Activated CD4-positive, alpha-beta memory T cell treated with anti-CD3 and anti-CD28 coated beads for 36 hours (primary cell): ENCODE measurements at places on chromosomes 6 and 20. TPM values are rescaled to one million over a fixed set of nuclear protein-coding genes. Genes with fewer than 3 reads are reported as not detected.
A peak's percentile ranks its signal among the peaks of the same experiment; 100 is the strongest.

OSER1 gene
- 24.2 TPM for total RNA-seq

FBXL4 gene
- 13.8 TPM for total RNA-seq

NNAT gene
- total RNA-seq: 0.48 TPM

SMIM13 gene
- 7.2 TPM for total RNA-seq

C20orf204 gene
- total RNA-seq: 3.1 TPM

ERMARD gene
- total RNA-seq: 24.6 TPM

POM121L2 gene
- total RNA-seq: not detected

- no peaks in the 10 kb centered on the region for H3K4me1 ChIP-seq
- DNase-seq: no peak
- H3K27me3 ChIP-seq: no peaks in the 10 kb centered on the region
- no peaks in the 10 kb centered on the region for H3K36me3 ChIP-seq
- no peak overlapping the region for H3K27ac ChIP-seq
Observed at GRCh38 chr6:164756142-164756541, 553.3 kb downstream of the C6orf118 start.

DNA sequence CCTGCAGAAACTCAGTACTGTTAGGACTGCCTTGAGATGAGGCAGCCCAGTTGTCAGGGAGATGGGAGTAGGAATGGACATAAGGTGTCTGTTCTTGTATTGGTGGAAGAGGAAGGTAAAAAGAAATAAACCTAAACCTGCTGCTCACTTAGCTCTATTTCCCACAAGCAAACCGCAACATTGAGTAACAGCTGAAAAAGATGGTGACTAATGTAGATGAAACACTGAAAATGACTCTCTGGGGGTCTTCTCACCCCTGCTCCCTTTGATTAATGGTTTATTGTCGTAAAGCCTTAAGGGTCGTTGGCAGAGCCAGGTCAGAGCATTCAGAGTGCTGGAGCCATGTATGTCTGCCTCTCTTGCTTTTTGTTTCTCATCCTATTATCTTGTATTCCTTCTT lies 87.5 kb downstream of the FOXO3 start:
- H3K4me1 ChIP-seq: peaks cover 20% of the 10 kb centered on the region
- H3K27ac ChIP-seq: no peak overlapping the region
- no peaks in the 10 kb centered on the region for H3K27me3 ChIP-seq
- no peak for DNase-seq
- peaks cover 2% of the 10 kb centered on the region for H3K36me3 ChIP-seq
- H3K4me3 ChIP-seq: no peak overlapping the region

GRCh38 chr20:46011631-46012482 lies 3.1 kb downstream of the MMP9 start:
- peaks cover 47% of the 10 kb centered on the region for H3K27me3 ChIP-seq
- peaks cover 3% of the 10 kb centered on the region for H3K36me3 ChIP-seq
- no peak overlapping the region for H3K27ac ChIP-seq
- DNase-seq: peak; percentile 74
- peak overlapping the region; percentile 9 for H3K4me3 ChIP-seq

GRCh38 chr20:32130352-32130751 lies 20.8 kb downstream of the TM9SF4 start:
- H3K27me3 ChIP-seq: no peaks in the 10 kb centered on the region
- peaks cover 11% of the 10 kb centered on the region for H3K4me1 ChIP-seq
- DNase-seq: no peak
- H3K4me3 ChIP-seq: no peak overlapping the region
- H3K27ac ChIP-seq: no peak overlapping the region

- peaks cover 5% of the 10 kb centered on the region for H3K27me3 ChIP-seq
- no peak overlapping the region for H3K4me3 ChIP-seq
- H3K4me1 ChIP-seq: no peaks in the 10 kb centered on the region
- H3K27ac ChIP-seq: no peak overlapping the region
Observed at GRCh38 chr20:10642856-10643559, 30.8 kb downstream of the JAG1 start.

DNA sequence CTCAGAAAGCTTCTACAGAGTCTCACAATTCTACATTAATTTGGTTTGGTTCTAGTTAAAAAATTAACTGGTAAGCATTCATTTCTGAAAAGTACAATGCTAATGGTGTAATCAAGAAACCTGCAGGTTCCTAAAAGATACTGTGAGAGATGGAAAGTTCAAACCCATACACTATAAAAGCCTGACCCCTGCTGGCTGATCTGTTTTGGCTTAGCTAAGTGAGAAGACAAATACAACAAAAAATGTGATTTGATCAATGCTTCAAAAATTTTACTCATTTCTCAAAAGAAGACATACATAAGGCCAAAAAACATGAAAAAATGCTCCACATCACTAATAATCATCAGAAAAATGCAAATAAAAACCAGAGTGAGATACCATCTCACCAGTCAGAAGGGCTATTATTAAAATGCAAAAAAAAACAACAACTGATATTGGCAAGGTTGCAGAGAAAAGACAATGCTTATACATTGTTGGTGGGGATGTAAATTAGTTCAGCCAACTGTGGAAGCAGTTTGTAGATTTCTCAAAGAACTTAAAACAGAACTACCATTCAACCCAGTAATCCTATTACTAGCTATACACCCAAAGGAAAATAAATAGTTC lies 102.8 kb downstream of the MOXD1 start:
- no peaks in the 10 kb centered on the region for H3K4me1 ChIP-seq
- peak; percentile 23 for DNase-seq
- no peak overlapping the region for H3K27ac ChIP-seq
- H3K4me3 ChIP-seq: no peak overlapping the region
- no peaks in the 10 kb centered on the region for H3K36me3 ChIP-seq
- H3K27me3 ChIP-seq: peaks cover 13% of the 10 kb centered on the region

DNA sequence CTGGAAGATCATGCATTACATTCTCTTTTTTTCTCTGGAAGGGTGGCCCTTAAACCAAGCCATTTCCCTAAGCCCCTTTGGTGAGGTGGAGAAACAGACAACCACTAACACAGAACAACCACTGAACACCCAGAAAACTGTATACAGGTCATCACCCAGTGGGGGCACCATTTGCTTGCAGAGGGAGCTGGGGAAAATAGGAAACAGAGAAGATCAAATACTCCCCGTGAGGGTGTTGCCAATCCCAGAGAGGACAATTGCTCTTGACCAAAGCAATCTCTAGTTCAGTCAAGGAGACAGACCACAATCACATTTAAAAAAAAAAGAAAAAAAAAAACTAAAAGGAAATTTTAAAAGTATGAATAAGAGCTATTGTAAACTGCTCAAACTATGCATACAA lies 865 bp upstream of the DAAM2 start:
- H3K36me3 ChIP-seq: no peaks in the 10 kb centered on the region
- H3K27me3 ChIP-seq: peaks cover 40% of the 10 kb centered on the region
- no peak overlapping the region for H3K4me3 ChIP-seq
- H3K4me1 ChIP-seq: no peaks in the 10 kb centered on the region
- no peak for DNase-seq
- no peak overlapping the region for H3K27ac ChIP-seq

- H3K36me3 ChIP-seq: no peaks in the 10 kb centered on the region
- no peak overlapping the region for H3K4me3 ChIP-seq
- DNase-seq: no peak
- H3K27me3 ChIP-seq: peaks cover 4% of the 10 kb centered on the region
Observed at GRCh38 chr6:106473812-106474211, 113.3 kb downstream of the CRYBG1 start.

DNA sequence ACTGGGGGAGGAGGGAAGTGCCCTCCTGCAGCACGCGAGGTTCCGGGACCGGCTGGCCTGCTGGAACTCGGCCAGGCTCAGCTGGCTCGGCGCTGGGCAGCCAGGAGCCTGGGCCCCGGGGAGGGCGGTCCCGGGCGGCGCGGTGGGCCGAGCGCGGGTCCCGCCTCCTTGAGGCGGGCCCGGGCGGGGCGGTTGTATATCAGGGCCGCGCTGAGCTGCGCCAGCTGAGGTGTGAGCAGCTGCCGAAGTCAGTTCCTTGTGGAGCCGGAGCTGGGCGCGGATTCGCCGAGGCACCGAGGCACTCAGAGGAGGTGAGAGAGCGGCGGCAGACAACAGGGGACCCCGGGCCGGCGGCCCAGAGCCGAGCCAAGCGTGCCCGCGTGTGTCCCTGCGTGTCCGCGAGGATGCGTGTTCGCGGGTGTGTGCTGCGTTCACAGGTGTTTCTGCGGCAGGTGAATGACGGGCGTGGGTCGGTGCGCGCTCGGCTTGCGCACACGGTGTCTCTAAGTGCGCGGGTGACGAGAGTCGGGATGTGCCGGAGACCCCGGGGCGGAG lies at the start of gene CDKN1A:
Gene CDKN1A, plus strand, starts transcription at position 227 of the 555 bp plus-strand sequence. CDS start 5,388 bp downstream, outside the sequence.
- H3K27me3 ChIP-seq: peaks cover 4% of the 10 kb centered on the region
- peak within 1 kb of the TSS; percentile 95 for H3K27ac ChIP-seq
- peaks cover 18% of the 10 kb centered on the region for H3K36me3 ChIP-seq
- H3K4me3 ChIP-seq: peak within 1 kb of the TSS; percentile 98
- peak; percentile 84 for DNase-seq

DNA sequence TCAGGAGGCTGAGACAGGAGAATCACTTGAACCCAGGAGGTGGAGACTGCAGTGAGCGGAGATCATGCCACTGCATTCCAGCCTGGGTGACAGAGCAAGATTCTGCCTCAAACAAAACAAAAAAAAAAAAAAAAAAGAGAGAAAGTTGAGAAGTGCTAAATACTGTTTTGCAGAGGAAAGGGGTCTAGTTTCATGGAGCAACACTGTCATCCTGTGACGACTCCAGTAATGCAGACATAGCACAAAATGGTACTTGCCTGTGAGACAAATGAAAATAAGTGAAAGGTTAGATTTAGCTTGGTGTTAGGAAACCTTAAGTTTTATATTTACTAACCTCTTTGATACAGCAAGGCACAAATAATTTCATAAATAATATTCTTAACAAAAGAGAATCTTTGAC lies 29.7 kb downstream of the CEP162 start:
- peaks cover 4% of the 10 kb centered on the region for H3K4me1 ChIP-seq
- DNase-seq: no peak
- no peak overlapping the region for H3K4me3 ChIP-seq
- no peaks in the 10 kb centered on the region for H3K27me3 ChIP-seq
- peaks cover 36% of the 10 kb centered on the region for H3K36me3 ChIP-seq
- H3K27ac ChIP-seq: no peak overlapping the region

- H3K36me3 ChIP-seq: peaks cover 2% of the 10 kb centered on the region
- no peak overlapping the region for H3K4me3 ChIP-seq
- H3K4me1 ChIP-seq: peaks cover 13% of the 10 kb centered on the region
- DNase-seq: no peak
Observed at GRCh38 chr6:131427434-131428058, 145.5 kb upstream of the ARG1 start.

DNA sequence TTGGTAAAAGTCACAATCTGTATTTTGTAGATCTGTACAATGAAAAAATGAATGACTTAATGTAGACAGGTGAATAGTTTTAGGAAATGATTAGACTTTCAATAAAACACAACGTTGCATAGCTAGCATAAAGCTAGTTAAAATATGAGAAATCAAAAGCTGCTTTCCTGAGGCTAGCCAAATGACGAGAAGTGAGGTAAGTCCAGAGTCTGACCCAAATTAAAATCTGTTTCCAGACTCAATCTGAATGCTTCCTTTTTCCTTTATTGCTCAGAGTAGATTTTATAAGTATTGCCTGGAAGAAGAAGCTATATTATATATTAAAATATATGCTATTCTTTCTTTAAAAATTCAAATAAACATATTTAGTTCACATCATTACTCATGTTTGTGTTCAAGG lies 615.4 kb downstream of the CD109 start:
- no peaks in the 10 kb centered on the region for H3K36me3 ChIP-seq
- no peaks in the 10 kb centered on the region for H3K4me1 ChIP-seq
- H3K4me3 ChIP-seq: no peak overlapping the region
- H3K27me3 ChIP-seq: no peaks in the 10 kb centered on the region

GRCh38 chr20:53941680-53942471 lies 128.5 kb downstream of the BCAS1 start:
- no peak overlapping the region for H3K4me3 ChIP-seq
- H3K36me3 ChIP-seq: no peaks in the 10 kb centered on the region
- no peak overlapping the region for H3K27ac ChIP-seq
- DNase-seq: no peak
- no peaks in the 10 kb centered on the region for H3K27me3 ChIP-seq

- no peaks in the 10 kb centered on the region for H3K27me3 ChIP-seq
- H3K27ac ChIP-seq: no peak overlapping the region
- no peak for DNase-seq
- H3K4me3 ChIP-seq: no peak overlapping the region
- peaks cover 11% of the 10 kb centered on the region for H3K36me3 ChIP-seq
Observed at GRCh38 chr20:478949-479429, 16.7 kb upstream of the TBC1D20 start.

- H3K27me3 ChIP-seq: peaks cover 31% of the 10 kb centered on the region
- no peak for DNase-seq
- no peak overlapping the region for H3K4me3 ChIP-seq
- peaks cover 3% of the 10 kb centered on the region for H3K4me1 ChIP-seq
- H3K36me3 ChIP-seq: no peaks in the 10 kb centered on the region
Observed at GRCh38 chr20:58146081-58146745, 82.2 kb downstream of the ANKRD60 start.

- H3K4me3 ChIP-seq: no peak overlapping the region
- H3K27ac ChIP-seq: no peak overlapping the region
- no peak for DNase-seq
- no peaks in the 10 kb centered on the region for H3K4me1 ChIP-seq
- peaks cover 8% of the 10 kb centered on the region for H3K27me3 ChIP-seq
- no peaks in the 10 kb centered on the region for H3K36me3 ChIP-seq
Observed at GRCh38 chr6:82348130-82348529, 15.5 kb upstream of the TPBG start.

GRCh38 chr6:158753811-158754210 lies 65.4 kb downstream of the EZR start:
- no peaks in the 10 kb centered on the region for H3K27me3 ChIP-seq
- H3K4me3 ChIP-seq: no peak overlapping the region
- peaks cover 44% of the 10 kb centered on the region for H3K36me3 ChIP-seq
- DNase-seq: no peak
- no peak overlapping the region for H3K27ac ChIP-seq
- no peaks in the 10 kb centered on the region for H3K4me1 ChIP-seq

- H3K4me3 ChIP-seq: no peak overlapping the region
- H3K27ac ChIP-seq: no peak overlapping the region
- DNase-seq: no peak
- no peaks in the 10 kb centered on the region for H3K27me3 ChIP-seq
Observed at GRCh38 chr20:11799281-11799684, 118.4 kb upstream of the BTBD3 start.

GRCh38 chr6:123480986-123481385 lies 155.8 kb downstream of the TRDN start:
- no peaks in the 10 kb centered on the region for H3K36me3 ChIP-seq
- H3K27me3 ChIP-seq: no peaks in the 10 kb centered on the region
- no peak overlapping the region for H3K4me3 ChIP-seq
- H3K4me1 ChIP-seq: no peaks in the 10 kb centered on the region

GRCh38 chr6:16547587-16547986 lies 213.7 kb downstream of the ATXN1 start:
- H3K4me1 ChIP-seq: peaks cover 16% of the 10 kb centered on the region
- H3K27me3 ChIP-seq: no peaks in the 10 kb centered on the region
- H3K4me3 ChIP-seq: no peak overlapping the region

GRCh38 chr20:32541323-32542258 lies 43.5 kb downstream of the NOL4L start:
- H3K4me1 ChIP-seq: peaks cover 80% of the 10 kb centered on the region
- no peak overlapping the region for H3K4me3 ChIP-seq
- peak overlapping the region; percentile 98 for H3K27ac ChIP-seq
- no peaks in the 10 kb centered on the region for H3K27me3 ChIP-seq
- DNase-seq: no peak

- DNase-seq: no peak
- H3K27me3 ChIP-seq: no peaks in the 10 kb centered on the region
- H3K4me1 ChIP-seq: no peaks in the 10 kb centered on the region
- no peaks in the 10 kb centered on the region for H3K36me3 ChIP-seq
- no peak overlapping the region for H3K27ac ChIP-seq
Observed at GRCh38 chr6:95280686-95281273, 296.6 kb upstream of the MANEA start.
